ENCODE measurements at places on chromosomes 2 and 18.

DNA sequence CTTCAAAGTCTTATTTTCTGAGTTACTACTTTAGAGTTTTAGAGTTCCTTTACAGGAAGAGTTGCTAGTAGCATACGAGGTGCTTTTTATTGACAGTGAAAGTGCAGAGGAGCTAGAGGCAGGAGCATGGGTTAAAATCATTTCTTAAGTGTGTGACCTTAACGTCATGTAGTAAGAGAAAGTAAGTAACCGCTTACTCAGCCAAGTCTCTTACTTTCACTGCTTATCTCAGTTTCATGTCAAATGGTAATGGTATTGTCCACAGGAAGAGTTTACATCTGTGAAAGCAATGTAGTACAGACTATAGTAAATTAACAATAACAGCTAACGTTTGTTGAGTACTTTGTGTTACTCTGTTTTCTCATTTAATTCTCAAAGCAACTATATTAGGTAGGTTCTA is 12.6 kb downstream of the NDUFAF7 start:
- no peak for DNase-seq

DNA sequence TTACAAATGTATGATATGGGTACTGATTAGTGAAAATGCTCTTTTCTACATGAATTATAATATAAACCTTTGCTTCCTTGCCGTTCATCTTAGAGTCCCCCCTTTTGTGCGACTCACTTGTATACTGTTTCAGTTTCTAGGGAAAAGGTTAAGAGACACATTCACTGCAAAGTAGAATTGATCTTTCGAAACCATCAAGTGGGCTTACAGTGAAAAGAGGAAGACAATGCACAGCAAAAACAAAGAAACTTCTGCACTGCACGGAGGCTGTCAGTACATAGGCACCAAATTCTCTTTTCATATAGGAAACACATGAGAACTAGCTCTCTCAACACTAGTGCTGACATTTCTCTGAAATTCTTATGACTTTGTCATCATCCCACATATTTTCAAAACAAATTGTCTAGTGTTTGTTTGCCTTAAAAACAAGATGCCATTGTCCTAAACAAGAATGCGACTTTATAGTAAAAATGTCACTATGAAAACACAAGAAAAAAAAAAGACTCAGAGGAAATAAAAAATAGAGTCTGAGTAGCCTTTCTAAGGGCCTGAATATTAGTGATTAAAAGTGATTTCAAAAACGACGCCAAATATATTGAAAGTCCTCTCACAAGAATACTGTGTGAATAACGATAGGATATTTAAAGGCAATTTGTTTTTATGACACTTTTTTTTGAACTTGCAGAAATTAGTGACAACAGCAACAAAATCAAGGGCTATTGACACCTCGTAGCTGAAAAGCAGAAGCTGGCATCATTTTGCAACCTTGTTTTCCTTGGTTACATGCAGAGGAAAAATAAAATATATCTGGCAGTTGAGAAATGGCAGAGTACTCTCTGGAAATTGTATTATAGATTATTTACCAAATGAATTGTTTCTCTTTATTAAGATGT is 827.0 kb downstream of the BCL11A start:
- no peak for DNase-seq

DNA sequence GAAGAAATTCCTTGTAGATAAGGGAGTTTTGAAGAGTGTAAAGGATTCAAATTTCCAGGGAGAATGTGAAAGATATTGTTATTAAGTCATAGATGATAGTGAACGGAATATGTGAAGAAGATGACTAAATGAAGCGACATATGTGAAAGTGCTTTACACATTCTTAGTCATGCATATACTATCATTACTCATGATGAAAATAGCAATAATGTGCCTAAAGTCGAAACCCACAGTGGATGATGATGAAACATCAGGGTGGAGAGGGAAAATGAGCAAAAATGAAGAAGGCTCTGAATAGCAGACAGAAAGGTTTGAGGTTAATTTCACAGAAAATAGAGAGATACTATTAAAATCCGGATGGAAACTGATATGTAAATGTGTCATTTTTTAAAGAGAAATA is 1237.1 kb downstream of the LRP1B start:
- DNase-seq: no peak

- DNase-seq: no peak
Observed at GRCh38 chr2:197869041-197869440, 64.6 kb downstream of the PLCL1 start.

- peak; percentile 11 for DNase-seq
Observed at GRCh38 chr2:42086500-42086953, 38.7 kb downstream of the PKDCC start.
